ENCODE measurements at places on chromosomes 11 and 22.

DNA sequence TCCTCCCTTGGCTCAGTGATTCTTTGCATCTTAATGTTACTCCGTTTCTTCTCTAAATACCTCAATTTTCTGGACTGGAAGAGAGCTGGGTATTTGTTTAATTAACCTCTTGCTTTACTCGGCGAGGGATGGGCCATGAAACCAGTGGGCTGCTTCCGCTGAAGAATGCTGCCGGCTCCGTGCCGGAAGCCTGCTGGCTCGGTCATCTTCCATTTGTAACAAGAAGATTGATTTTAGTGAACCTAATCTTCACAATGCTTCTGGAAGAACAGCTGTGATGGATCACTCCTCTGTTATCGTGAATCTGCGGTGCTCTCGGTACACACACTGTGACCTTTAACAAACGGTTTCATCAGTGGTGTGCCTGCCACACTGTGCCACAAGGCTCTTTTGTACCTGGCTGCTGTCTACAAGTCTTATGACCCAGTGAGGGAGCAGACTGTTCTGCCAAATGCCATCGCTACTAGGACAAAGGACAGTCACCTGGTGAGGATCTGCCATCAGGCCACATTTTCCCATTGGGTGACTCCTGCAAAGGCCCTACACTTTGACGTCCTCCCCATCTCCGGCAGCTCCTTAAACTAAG, 25.3 kb upstream of the PARVB start:
- no peak for DNase-seq

DNA sequence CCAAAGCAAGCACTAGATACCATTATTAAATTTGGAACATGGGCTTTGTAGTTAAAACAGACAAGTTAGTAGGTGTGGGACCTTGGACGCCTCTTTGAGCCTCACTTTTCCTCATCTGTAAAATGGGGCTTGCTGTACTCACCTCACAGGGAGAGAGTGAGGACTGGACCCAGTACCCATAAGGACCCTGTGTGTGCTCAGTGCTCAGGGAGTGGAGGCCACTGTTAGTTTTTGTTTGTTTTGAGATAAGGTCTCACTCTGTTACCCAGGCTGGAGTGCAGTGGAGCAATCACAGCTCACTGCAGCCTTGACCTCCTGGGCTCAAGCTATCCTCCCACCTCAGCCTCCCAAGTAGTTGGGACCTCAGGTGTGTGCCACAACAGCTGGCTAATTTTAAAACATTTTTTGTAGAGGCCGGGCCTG, 8.9 kb downstream of the RAPSN start:
- no peak for DNase-seq

- no peak for DNase-seq
Observed at GRCh38 chr11:105700271-105700670, 90.4 kb downstream of the GRIA4 start.

DNA sequence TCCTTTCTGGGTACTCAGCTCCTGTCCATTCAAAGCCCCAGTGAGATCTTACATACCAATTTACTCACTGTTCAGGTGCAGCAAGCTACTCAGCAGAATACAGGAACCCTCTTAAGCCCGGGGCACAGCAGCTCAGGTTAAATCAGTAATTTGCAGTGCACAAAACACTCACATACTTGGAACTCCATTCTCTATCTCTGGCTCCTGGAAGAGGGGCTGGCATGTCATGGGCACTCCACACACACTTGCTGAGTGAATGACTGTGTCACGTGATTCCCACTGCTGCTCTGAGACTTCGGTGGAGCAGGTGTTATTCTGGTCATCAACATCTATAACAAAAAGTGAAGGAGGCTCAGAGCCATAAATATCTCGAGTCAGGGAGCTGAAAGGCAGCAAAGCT, 157.3 kb upstream of the BDNF start:
- no peak for DNase-seq

- DNase-seq: peak; percentile 28
Observed at GRCh38 chr11:70608568-70609470, 210.5 kb downstream of the CTTN start.

GRCh38 chr11:10150800-10151199, 143.2 kb downstream of the SBF2 start:
- DNase-seq: no peak

DNA sequence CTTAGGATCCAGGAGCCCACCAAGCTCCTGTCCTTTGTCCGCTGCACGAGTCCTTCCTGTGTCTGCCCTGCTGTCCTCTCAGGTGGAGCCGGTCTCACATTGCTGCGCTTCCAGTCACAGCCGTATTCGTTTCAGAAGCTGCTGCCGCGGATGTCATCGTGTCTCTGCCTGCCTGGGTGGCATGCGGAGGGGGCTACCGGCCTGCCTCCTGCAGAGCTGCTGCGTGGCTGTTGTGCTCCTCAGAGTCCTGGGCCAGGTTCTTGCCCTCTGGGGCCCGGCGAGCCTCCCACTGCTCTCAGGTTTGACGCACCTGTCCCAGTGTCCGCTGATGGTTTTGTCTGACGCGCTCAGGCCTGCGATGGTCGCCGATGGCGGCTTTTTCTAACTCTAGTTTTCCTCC, 254.2 kb downstream of the TBC1D22A start:
- no peak for DNase-seq

DNA sequence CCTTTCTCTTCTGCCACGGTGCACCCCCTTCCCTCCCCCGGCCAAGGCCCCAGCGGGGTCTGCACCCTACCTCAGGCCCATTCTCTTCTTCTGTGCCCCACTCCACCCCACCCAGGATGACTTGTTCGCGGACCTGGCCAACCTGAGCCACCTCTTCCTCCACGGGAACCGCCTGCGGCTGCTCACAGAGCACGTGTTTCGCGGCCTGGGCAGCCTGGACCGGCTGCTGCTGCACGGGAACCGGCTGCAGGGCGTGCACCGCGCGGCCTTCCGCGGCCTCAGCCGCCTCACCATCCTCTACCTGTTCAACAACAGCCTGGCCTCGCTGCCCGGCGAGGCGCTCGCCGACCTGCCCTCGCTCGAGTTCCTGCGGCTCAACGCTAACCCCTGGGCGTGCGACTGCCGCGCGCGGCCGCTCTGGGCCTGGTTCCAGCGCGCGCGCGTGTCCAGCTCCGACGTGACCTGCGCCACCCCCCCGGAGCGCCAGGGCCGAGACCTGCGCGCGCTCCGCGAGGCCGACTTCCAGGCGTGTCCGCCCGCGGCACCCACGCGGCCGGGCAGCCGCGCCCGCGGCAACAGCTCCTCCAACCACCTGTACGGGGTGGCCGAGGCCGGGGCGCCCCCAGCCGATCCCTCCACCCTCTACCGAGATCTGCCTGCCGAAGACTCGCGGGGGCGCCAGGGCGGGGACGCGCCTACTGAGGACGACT, 15.9 kb downstream of the RTN4RL2 start:
- peak; percentile 29 for DNase-seq

DNA sequence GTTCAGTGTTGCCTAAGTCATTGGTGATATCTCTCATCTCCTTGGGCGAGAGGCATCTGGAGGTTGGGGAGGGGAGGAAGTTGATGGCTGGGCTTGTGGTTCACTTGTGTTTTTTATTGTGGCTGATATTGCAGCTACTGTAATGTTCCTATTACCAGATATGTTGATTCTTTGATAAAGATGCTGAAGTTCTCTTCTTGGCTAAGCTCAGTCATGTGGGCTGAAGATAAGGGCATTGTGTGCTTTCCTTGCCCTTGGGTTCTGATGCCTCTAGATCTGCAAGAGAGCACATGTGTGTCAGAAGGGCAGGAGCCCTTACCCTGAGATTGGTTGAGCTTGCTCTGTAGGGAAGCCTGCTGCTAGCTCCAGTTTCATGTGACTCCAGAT, 12.0 kb downstream of the STX3 start:
- DNase-seq: no peak

Measured in NCI-H2029 (cell line).